Stimulated activated naive B cell treated with anti-CD40 and anti-IgM and Interleukin-4, amounts not matched to agents 10 μg/mL and 1 μg/mL and 100 μg/mL, for 72 hours (primary cell): ENCODE measurements at places on chromosomes 1 and 21.

DNA sequence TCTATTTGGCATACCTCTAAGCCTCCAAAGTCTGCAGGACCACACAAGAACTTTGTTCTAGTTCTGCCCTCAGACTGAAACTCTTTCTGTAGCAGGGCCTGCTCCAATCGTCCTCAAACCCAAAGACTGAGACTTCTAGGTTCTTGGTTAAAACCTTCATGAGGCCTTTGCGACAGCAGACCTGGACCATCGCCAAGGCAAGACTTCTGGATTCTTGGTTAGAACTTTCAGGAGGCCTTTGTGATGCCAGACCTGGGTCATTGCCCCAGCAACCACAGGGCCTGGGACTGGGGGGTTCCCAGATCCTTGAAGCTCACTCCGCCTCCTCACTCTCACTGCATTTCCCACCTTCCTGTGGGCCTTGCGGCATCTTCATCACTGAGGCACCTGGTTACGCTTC, at the start of gene ATP1A4:
ATP1A4 (plus strand) TSS at position 301 of the 400 bp plus-strand sequence. CDS start 438 bp downstream, outside the sequence.
- no peak for DNase-seq
- no peak within 1 kb of the TSS for H3K27ac ChIP-seq
- H3K4me3 ChIP-seq = no peak within 1 kb of the TSS
- H3K36me3 ChIP-seq = no peaks in the 10 kb centered on the region
- H3K27me3 ChIP-seq = no peaks in the 10 kb centered on the region
- peaks cover 18% of the 10 kb centered on the region for H3K4me1 ChIP-seq

- peaks cover 28% of the 10 kb centered on the region for H3K4me1 ChIP-seq
- no peak overlapping the region for H3K4me3 ChIP-seq
- no peak overlapping the region for H3K27ac ChIP-seq
Measured at GRCh38 chr1:16218674-16219071, 6.2 kb upstream of the ARHGEF19 start.

DNA sequence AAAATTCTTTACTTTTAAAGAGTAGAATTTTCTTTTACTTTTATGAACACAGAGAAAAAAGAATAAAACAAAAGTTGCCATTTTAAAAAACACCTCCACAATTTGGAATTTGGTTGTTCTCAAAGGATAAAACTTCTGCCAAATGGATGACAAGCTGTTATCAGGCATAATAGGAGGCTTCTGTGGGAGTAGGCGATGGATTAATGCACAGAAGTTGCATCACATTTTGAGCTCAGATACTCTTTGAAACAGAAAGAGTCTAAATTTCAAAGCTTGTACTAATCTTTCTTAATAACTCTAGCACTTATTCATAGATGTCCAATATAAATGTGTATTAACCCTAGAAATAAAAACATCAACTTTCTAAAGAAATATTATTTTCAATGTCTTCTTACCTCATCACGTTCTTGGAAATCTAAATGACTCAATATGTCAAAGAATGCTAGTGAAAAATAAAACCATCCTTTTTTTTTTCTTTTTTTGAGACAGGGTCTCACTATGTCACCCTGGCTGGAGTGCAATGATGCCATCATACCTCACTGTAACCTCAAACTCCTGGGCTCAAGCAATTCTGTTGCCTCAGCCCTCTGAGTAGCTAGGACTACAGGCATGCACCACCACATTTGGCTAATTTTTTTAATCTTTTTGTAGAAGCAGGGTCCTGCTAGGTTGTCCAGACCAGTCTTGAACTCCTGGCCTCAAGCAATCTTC, 112.8 kb upstream of the USP25 start:
- H3K27me3 ChIP-seq = no peaks in the 10 kb centered on the region
- no peak for DNase-seq
- no peaks in the 10 kb centered on the region for H3K4me1 ChIP-seq
- no peak overlapping the region for H3K27ac ChIP-seq
- no peaks in the 10 kb centered on the region for H3K36me3 ChIP-seq

DNA sequence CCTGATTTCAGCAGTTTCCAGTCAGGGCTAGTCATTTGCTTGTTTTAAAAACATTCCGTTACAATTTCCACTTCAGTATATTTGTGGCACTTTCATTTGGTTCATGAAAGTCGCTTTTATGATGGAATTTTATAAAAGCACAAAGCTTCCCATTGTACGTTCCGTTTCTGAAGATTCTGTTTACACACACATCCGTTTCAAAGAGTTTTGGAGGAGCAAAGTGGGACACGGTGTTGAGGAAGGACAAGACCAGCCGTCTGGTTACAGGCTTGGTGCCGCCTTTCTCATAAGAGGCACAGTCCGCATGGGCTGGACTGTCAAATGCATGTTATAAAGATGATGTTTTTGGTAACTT, 60.3 kb downstream of the FAAP20 start:
- peaks cover 2% of the 10 kb centered on the region for H3K36me3 ChIP-seq
- H3K27me3 ChIP-seq = no peaks in the 10 kb centered on the region
- DNase-seq = no peak
- peaks cover 15% of the 10 kb centered on the region for H3K4me1 ChIP-seq
- H3K4me3 ChIP-seq = no peak overlapping the region

- no peak overlapping the region for H3K27ac ChIP-seq
- no peaks in the 10 kb centered on the region for H3K36me3 ChIP-seq
- no peaks in the 10 kb centered on the region for H3K27me3 ChIP-seq
- H3K4me3 ChIP-seq = no peak overlapping the region
- no peak for DNase-seq
Measured at GRCh38 chr1:87760654-87761053, 432.0 kb downstream of the LMO4 start.

DNA sequence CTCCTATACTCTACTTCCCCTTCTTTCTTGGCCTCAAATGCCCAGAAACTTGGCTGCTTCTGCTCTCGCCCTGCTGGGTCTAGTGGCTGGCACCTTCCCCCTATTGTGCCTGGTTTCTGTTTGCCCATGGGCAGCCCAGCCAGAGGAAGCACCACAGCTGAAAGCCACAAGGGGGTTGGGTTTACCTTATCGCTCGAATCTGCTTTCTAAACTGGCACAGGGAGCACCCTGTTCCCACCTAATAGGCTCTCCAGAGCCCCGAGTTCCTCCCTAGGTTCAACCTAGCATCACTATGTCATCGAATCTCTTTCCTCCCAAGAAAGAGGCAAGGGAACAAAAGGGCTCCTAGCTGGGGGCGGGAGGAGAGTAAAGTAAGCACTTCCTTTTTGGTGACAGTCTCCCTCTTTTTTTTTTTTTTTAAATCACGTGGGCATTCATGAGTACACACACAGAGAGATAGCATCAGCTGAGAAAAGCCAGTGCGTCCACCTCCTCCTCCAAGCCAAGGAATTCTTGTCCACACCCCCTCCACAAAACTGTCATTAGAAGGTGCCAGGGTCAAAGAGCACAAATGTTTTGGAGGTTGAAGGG, 72.8 kb downstream of the PLEKHA6 start:
- H3K4me1 ChIP-seq = peaks cover 30% of the 10 kb centered on the region
- peak overlapping the region; percentile 91 for H3K27ac ChIP-seq
- H3K4me3 ChIP-seq = peak overlapping the region; percentile 81
- H3K36me3 ChIP-seq = no peaks in the 10 kb centered on the region

DNA sequence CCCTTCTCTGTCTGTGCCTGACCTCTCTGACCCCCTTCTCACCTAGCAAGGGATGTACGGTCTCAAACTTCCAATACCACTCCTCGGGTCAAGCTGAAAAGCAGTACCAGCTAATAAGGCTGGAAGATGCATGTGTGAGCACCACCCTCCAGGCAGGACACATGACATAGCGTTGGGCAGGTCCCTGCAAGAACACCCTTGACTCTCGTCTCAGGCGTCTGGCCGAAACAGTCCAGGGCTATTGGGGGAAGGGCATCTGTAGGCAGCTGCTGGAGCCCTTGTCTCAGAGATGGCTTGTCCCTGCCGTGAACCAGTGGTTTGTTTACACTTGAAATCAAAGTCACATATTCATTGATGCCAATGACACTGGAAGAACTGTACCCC, 56.5 kb downstream of the CD46 start:
- no peak for DNase-seq
- peak overlapping the region; percentile 90 for H3K27ac ChIP-seq
- H3K36me3 ChIP-seq = peaks cover 75% of the 10 kb centered on the region

DNA sequence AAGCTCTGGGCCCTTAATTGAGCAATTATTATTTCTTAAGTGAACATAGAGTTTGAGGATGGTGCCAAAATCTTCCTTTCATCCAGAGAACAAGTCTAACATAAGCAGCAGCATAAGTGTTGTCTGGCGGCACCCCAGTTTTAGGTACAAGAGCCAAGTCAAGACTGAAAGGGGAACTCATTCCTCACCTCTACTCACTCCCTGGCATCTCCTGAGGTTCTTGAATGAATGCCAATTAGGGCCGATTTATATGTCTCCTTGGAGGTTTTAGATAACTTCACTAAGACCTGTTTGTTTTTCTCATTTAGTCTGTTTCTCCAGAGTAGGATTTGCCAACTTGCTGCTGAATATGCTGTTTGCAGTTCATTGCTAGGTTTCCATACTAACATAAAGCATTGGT, 42.6 kb upstream of the ADGRL2 start:
- H3K27me3 ChIP-seq = no peaks in the 10 kb centered on the region
- no peak overlapping the region for H3K27ac ChIP-seq
- no peak for DNase-seq
- no peak overlapping the region for H3K4me3 ChIP-seq

GRCh38 chr1:219159946-219160645, 13.6 kb upstream of the LYPLAL1 start:
- no peak overlapping the region for H3K4me3 ChIP-seq
- H3K36me3 ChIP-seq = no peaks in the 10 kb centered on the region
- no peak for DNase-seq
- H3K4me1 ChIP-seq = no peaks in the 10 kb centered on the region

GRCh38 chr1:4071653-4072052, 171.6 kb upstream of the C1orf174 start:
- H3K4me3 ChIP-seq = no peak overlapping the region
- H3K36me3 ChIP-seq = no peaks in the 10 kb centered on the region
- no peak overlapping the region for H3K27ac ChIP-seq
- H3K4me1 ChIP-seq = peaks cover 7% of the 10 kb centered on the region
- DNase-seq = no peak

GRCh38 chr21:31872452-31873274, at the start of gene HUNK:
TSS of gene HUNK (plus strand) at chr21:31873020. CDS start at chr21:31873675, 655 bp downstream.
- H3K4me3 ChIP-seq = peak within 1 kb of the TSS; percentile 78
- no peaks in the 10 kb centered on the region for H3K36me3 ChIP-seq
- H3K27ac ChIP-seq = no peak within 1 kb of the TSS
- H3K27me3 ChIP-seq = peaks cover 53% of the 10 kb centered on the region
- peak; percentile 4 for DNase-seq

GRCh38 chr1:41738006-41738405, 180.7 kb downstream of the HIVEP3 start:
- no peaks in the 10 kb centered on the region for H3K27me3 ChIP-seq
- H3K27ac ChIP-seq = peak overlapping the region; percentile 97
- no peaks in the 10 kb centered on the region for H3K36me3 ChIP-seq
- no peak for DNase-seq

GRCh38 chr1:202643397-202644218, 66.6 kb downstream of the SYT2 start:
- peak overlapping the region; percentile 75 for H3K4me3 ChIP-seq
- H3K27ac ChIP-seq = peak overlapping the region; percentile 62
- H3K4me1 ChIP-seq = peaks cover 25% of the 10 kb centered on the region
- no peaks in the 10 kb centered on the region for H3K36me3 ChIP-seq

DNA sequence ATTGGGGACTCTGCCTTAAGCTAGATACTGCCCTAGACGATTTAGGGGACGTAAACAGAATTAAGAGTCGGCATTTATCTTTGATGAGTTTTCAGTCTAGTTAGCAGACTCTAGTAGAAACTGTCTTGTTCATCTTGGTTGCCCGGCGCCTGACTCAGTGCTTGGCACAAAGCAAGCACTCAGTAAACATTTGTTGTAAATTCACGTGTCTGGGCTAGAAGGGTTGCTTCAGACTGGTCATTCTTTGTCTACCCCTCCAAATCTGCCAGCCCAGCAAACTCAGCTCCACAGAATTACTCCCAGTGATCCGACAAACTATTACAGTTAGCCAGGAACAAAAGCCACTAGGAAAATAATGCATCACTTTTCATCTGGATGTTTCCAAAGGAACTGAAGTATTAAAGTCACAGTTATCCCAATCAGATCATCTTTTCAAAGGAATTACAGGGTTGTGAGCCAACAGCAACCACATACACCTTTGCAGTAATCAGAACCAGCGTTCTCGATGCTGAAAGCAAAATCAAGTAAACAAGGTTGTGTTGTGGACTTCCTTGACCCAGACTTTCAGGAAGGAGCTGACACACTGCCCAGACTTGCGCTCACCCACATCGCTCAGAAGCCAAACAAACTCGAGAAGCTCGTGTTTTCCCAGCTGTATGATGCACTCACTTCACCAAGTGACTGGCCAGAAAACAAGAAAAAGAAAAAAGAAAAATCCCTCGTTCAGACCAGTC, 66.5 kb upstream of the GADD45A start:
- H3K36me3 ChIP-seq = no peaks in the 10 kb centered on the region
- no peak overlapping the region for H3K27ac ChIP-seq
- H3K4me1 ChIP-seq = no peaks in the 10 kb centered on the region
- no peaks in the 10 kb centered on the region for H3K27me3 ChIP-seq

DNA sequence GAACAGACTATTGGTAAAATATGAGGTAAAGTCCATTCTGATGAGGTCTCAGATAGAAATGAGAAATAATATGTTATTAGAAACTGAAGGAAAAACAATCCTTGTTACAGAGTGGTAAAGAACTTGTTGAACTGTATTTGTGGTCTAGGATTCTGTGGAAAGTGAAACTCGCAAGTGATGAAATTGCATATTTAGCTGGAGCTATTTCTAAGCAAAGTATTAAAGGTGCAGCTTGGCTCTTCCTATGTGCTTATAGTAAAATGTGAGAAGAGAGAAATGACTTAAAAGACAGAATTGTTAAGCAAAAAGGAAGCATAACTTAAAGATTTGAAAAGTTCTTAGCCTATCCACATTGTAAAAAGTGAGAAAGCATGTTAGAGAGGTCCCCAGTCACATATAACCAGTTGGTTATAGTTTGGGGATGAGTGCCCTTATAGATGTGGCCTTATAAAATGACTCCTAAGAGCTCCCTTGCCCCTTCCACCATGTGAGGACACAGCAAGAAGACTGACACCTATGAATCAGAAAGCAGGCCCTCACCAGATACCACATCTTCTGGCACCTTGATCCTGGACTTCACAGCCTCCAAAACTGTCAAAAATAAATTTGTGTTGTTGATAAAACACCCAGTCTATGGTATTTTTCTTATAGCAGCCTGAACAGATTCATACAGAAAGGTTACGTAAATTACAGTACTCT, 24.8 kb downstream of the PHTF1 start:
- no peaks in the 10 kb centered on the region for H3K27me3 ChIP-seq
- peaks cover 56% of the 10 kb centered on the region for H3K36me3 ChIP-seq
- H3K4me3 ChIP-seq = no peak overlapping the region
- DNase-seq = no peak
- peaks cover 5% of the 10 kb centered on the region for H3K4me1 ChIP-seq

- H3K36me3 ChIP-seq = peaks cover 10% of the 10 kb centered on the region
- no peak for DNase-seq
- H3K4me1 ChIP-seq = peaks cover 22% of the 10 kb centered on the region
- H3K4me3 ChIP-seq = peak overlapping the region; percentile 93
- H3K27ac ChIP-seq = peak overlapping the region; percentile 20
- H3K27me3 ChIP-seq = no peaks in the 10 kb centered on the region
Measured at GRCh38 chr1:86706018-86706635, 1.8 kb downstream of the SH3GLB1 start.

- no peak overlapping the region for H3K4me3 ChIP-seq
- H3K27ac ChIP-seq = no peak overlapping the region
- no peaks in the 10 kb centered on the region for H3K36me3 ChIP-seq
- H3K4me1 ChIP-seq = peaks cover 2% of the 10 kb centered on the region
Measured at GRCh38 chr1:87117761-87118368, 203.4 kb downstream of the HS2ST1 start.

- DNase-seq = no peak
- peaks cover 16% of the 10 kb centered on the region for H3K27me3 ChIP-seq
- H3K27ac ChIP-seq = no peak overlapping the region
- peaks cover 20% of the 10 kb centered on the region for H3K4me1 ChIP-seq
Measured at GRCh38 chr1:10936998-10937901, 75.2 kb upstream of the TARDBP start.

- no peaks in the 10 kb centered on the region for H3K27me3 ChIP-seq
- H3K4me1 ChIP-seq = no peaks in the 10 kb centered on the region
- no peaks in the 10 kb centered on the region for H3K36me3 ChIP-seq
- no peak overlapping the region for H3K4me3 ChIP-seq
Measured at GRCh38 chr1:21843208-21843607, 31.1 kb downstream of the LDLRAD2 start.
